ENCODE measurements at places on chromosomes 2 and 18.

GRCh38 chr2:161172901-161173540 lies 12.8 kb downstream of the TANK start:
- no peak for DNase-seq

DNA sequence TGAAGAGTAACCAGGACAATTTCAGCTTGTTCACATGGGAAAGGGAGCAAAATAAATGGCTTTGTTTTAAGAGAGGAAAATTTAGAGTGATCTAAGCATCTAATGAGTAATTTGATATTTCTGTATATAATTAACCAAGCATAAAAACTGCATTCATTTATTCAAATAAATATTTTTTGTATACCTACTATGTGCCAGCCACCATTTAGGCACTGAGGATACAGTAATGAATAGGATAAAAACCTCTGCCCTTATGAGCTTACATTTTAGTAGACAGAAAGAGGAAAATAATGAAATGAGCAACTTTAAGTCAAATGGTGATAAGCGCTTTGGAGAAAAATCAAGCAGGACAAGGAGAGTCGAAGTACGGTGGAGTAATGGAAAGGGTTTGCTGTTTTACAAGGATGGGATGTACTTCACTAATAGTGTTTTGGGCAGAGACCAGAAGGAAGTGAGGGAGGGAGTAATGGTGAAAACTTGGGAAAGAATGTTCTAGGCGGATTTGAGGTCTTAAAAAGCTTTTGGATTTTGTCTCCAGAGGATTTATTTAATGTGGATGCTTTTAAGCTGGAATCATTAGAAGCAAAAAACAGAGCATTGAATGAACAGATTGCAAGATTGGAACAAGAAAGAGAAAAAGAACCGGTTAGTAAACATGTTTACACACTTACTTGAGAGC lies 17.4 kb downstream of the NDC80 start:
- DNase-seq: no peak

DNA sequence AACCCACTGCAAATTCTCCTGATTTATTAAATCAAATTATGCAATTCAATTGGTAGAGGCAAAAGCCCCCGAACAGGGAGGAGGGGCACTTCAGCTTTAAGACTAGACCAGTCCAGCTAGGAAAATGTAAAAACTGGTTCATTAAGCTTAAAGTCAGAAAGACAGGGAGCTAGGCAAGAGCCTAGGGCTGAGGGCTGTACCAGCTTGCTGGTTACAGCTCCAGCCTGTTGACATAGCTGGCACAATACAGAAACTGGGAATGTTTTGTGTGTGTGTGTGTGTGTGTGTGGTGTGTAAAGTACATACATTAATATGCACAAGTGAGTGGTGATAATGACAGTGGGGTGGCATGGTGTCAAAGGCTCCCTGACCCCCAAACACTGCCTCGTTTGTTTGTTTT lies 307.0 kb upstream of the CELF4 start:
- DNase-seq: no peak

DNA sequence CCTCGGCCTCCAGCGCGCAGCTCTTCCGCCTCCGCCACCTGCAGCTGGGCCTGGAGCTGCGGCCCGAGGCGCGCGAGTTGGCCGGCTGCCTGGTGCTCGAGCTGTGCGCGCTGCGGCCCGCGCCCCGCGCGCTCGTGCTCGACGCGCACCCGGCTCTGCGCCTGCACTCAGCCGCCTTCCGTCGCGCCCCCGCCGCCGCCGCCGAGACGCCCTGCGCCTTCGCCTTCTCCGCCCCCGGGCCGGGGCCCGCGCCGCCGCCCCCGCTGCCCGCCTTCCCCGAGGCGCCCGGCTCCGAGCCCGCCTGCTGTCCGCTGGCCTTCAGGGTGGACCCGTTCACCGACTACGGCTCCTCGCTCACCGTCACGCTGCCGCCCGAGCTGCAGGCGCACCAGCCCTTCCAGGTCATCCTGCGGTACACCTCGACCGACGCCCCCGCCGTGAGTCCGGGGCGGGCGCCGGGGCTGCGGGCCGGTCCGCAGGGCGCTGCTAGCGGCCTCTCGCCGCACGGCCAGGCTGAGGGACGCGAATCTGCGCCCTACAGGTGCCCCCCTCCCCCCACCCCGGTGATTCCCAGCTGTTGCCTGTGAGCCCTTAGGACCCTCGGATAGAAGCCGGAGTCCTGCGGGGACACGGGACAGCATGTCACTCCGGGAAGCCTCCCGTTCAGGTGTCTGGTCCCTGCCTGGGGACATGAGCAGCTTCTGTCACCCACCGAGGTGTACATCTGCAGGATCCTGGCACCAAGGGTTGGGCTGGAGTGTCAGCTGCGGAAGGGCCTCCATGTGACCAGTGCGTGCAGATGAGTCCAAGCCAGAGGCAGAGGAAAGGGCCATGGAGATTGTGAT lies 616 bp downstream of the RNPEPL1 start:
- DNase-seq: no peak

DNA sequence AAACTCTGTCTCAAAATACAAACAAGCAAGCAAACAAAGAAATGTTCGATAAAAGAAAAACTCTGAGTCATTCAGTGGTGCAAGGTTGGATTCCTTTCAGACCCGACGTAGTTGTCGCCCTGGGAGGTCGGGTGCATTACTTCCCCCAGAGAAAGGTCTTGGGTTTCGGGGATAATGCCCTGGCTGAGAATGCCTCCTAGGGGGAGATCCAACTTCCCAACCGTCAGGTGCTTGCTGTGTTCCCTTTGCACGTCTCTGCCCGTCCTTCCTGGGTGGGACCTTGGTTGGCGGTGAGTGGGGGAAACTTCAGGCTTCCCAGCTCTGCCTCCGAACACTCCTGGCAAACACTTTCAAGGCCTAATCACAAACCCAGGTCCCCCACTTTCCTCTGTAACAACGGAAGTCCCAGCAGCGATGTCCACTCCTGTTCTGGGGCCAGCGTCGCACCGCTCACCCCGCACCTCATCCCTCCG lies 609 bp downstream of the TPGS2 start:
- no peak for DNase-seq

DNA sequence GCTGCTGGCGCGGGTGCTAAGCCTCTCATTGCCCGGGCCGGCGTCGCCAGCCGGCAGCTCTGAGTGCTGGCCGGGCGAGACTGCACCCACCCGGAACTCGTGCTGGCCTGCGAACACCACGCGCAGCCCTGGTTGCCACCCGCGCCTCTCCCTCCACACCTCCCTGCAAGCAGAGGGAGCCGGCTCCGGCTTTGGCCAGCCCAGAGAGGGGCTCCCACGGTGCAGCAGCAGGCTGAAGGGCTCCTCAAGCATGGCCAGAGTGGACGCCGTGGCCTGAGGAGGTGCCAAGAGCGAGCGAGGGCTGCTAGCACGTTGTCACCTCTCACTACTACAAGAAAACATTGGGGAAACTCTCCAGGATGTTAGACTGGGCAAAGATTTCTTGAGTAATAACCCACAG lies 98.6 kb downstream of the SPIRE1 start:
- no peak for DNase-seq

DNA sequence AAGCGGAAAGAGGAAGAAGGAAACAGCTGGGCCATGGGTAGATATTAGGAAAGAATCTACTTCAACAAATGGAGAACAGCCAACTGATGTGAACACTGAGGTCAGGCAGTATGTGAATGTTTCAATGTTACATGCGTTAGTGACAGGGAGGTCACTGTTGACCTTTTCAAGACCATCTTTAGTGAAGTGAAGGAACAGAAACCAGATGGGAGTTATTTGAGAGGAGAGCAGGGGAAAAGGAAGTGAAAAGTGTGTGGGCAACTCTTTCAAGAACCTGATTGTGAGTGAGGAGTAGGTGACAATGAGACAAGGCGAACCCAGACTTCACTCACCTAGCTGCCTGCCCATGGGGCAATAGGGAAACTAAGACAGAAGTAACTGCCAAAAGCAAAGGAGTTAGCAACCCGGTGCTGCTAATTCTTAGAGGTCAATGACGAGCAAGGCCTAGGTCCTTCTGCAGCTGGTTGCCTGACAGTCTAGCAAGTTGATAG lies 67.0 kb downstream of the SP3 start:
- no peak for DNase-seq

Data from esophagus squamous epithelium (tissue), 5 donors.